ENCODE measurements at places on chromosomes 7 and 10.

DNA sequence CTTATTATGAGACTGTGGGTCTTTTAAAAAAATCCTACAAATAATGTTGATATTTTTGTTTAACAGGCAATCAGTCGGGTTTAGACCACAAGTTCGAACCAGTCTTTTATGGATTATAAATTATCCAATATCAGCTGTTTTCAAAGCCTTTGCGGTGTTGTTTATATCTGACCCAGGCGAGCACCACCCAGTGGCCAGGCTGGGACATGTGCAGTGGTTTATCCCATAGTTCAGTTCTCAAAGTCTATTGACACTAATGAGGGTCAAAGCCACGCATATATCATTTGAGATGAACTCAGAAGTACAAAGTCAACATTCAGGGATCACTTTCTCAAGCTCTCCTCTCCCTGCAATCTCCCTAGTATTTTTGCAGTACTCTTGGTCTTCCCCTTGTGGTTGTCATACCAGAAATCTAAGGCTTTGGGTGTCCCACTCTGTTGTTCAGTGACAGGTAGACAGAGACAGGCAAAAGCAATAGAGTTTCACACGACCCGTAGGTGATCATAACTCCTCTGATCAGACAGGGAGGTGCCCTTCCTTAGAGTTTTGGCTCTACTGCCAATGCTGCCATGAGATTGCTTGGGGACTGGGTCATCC is 117.4 kb upstream of the POM121L12 start:
- DNase-seq = no peak

DNA sequence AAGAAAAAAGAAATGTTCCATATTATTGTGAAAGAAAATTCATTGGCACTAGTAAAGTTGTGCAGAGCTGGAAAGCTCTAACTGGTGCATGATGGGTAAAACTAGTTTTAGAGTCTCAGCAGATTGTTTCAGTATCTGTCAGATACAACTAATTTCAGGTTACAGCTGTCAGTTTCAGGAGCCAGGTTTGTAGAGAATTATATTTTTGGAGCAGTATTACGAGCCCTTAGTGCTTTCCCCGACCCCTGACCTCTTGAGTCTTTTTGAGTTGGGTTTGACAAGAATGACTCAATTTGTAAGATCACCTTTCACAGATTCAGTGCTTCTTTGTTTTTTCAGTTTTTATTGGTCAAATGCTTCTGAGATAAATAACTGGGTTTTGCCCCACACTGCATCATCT is 366.4 kb upstream of the PLXDC2 start:
- DNase-seq = no peak

DNA sequence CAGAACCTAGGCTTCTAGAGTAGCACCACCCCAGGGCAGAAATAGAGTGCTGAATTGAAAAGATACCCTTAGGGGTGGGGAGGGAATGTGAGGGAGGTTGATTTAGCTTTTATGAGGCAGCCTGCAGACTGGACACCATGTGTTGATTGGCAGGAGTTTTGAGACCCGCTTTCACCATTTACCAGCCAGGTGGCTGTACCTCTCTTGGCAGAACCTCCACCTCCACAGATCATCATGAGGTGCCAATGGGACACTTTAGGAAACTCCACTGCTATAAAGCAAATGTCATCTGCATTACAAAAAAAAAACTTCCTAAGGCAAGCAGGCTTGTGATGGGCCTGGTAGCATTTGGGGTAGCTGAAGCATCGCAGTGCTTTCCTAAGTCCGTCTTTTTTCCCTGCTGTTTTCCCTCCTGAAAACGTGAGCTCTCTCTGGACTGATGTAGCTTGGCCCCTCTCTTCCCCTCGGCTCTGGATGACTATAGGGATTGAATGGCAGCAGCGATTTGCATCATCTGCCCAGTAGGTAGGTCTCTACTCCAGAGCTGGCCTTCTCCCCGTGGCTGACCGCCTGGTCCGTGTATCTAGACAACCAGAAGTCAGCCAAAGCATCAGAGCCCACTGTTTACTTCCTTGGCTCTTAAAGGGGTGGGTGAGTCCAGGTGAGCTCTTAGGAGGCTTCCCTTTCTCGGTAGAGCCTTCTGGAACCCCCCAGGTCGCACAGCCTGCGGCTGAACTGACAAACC is 1.3 kb downstream of the PCBD1 start:
- no peak for DNase-seq

DNA sequence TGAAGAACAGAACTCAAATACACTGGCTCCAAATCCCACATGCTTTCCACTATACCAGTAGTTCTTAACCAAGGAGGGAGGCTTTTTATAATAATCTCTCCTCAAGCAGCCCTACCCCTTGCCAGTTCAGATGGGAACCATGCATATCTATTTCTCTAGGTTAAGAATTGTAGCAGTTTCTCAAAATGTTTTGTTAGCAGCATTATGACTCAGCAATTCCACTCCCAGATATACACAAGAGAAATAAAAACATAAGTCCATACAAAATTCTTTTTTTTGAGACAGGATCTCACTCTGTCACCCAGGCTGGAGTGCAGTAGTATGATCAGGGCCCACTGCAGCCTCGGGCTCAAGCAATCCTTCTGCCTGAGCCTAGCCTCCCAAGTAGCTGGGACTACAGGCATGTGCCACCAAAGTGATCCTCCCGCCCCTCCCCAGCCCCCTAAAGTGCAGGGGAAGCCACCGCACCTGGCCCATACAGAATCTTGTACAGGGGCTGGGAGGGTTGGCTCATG is 18.1 kb downstream of the YWHAG start:
- DNase-seq = no peak

DNA sequence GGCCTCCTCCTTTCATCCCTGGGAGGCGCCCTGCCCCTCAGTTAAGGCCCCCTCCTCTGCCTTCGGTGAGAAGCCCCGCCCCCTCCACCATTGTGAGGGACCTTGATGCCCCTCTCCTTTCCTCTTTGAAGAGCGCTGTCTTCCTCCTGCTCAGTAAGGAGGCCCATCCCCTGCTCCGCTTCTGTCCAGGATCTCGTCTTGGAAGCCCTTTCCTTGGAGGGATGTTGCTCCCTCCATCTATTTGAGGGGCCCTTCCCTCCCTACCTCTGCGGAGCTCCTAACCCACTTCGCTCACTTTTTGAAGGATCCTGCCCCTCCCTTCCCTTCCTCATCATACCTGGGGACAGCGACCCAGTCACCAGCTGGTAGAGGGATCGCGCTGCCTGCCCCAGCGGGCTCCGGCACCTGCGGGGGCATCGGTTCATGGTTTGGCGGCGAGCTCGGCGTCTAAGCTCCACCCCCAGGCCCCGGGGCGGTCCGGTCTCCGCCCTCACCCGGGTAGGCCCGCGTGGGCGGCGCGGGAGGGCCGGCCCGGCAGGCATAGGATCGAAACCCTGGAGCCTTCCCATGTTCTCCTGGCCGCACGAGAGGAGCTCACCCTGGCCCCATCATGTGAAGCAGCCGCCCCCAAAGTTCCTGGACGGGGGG is 4.1 kb downstream of the KCNIP2 start:
- no peak for DNase-seq

DNA sequence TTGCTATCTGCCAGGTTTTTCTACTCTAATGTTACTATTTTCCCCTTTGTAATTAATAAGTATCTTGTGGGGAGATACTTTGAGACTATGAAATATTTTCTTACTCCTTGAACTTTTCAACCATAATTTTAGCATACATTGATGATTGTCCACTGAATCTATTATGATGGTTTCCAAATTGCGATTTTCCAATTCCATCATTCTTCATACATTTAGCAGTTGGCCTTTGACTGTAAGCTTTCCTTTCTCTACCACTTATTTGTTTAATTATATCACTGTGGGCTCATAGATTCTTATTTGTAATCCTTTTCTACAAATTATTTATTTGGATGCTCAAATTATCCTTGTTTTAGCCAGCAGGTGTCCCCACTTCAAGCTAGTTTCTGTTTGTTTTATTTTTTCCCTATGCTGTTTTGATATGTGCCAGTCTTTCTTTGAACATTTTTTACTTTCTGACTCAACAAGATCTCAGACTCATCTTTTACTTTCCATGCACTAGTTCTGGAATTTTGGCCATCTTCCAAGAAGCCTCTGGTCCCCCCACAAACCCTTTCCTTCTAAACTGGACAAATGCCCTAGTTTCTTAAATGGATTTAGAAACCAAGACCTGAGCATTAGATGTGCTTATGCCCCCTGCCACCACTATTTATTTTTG is 11.4 kb upstream of the MRPS16 start:
- no peak for DNase-seq

- DNase-seq = no peak
These were observed 63.6 kb upstream of the FZD8 start for GRCh38 chr10:35705671-35706070.

GRCh38 chr10:121813211-121813815 is 114.5 kb downstream of the ATE1 start:
- DNase-seq = no peak

GRCh38 chr10:81479316-81479715 is 395.7 kb upstream of the NRG3 start:
- DNase-seq = no peak

GRCh38 chr10:102801496-102801895 is 35.7 kb downstream of the CYP17A1 start:
- DNase-seq = no peak

GRCh38 chr10:110650265-110650668 is 6.1 kb downstream of the RBM20 start:
- no peak for DNase-seq

GRCh38 chr10:84267503-84268126 is 22.8 kb downstream of the RGR start:
- no peak for DNase-seq

GRCh38 chr10:4850397-4850796 is 24.4 kb downstream of the AKR1E2 start:
- DNase-seq = no peak

- DNase-seq = no peak
These were observed 46.9 kb upstream of the MKRN1 start for GRCh38 chr7:140526214-140526613.

DNA sequence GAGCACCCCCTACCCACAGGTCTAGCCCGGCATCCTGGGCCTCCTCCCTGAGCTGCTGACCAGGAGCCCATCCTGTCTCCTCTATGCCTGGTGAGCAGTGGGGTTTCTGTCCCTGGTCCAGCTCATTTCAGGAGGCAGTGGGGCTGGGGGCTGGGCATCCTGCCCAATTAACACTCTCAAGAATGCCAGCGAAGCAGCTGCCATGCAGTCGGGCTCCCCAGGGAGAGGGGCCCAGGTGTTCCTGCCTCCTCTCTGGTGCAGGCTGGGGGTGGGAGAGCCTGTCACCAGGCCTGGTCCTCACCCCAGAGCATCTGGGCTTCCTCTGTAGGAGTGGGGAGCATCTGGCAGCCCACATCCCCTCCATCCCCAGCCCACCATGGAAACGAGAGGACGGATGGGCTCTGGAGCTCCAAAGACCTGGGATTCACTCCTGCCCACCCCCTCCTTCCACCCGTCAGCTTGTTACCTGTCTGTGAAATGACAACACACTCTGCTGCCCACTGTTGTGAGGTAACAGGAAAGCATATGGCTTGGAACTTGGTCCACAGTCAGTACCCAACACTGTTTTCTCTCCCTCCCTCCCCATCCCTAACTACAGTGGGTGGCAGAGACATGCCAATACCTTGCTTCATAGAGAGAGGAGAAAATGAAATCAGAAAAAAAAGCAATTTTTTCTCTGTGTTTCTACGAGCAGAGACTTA is 69.1 kb downstream of the SLIT1 start:
- DNase-seq = no peak

DNA sequence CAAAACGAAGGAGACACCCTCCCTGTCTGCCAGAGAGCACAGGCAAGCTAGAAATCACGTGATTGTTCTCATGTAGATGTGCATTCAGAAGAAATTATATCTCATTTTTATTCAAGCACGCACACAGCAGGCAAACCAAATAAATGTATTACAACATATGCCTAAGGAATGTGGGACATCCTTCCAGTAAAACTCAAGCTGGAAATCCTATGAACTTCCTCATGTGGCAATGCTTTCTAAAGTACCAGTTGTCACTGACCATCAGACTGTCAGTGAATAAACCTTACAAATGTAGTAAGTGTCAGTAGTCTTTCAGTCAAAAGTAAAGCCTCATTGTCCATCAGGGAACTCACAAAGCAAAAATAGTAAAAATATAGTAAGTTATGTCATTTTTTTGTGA is 350.1 kb upstream of the POM121L12 start:
- no peak for DNase-seq

GRCh38 chr10:69065406-69066361 is 22.2 kb upstream of the SRGN start:
- no peak for DNase-seq

DNA sequence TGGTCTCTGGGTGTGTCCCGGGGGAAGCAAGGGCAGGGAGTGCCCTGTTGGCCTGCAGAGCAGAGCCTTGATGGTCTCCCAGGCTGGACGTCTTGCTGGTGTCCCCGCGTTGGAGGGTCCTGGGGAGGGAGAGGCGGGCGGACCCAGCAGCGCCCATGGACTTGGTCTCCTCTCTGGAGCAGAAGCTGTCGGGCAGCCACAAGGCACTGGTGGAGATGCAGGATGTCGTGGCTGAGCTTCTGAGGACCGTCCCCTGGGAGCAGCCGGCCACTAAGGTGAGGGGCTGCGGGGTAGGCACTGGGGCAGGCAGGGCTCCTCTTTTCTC is 20.9 kb downstream of the TTYH3 start:
- no peak for DNase-seq

DNA sequence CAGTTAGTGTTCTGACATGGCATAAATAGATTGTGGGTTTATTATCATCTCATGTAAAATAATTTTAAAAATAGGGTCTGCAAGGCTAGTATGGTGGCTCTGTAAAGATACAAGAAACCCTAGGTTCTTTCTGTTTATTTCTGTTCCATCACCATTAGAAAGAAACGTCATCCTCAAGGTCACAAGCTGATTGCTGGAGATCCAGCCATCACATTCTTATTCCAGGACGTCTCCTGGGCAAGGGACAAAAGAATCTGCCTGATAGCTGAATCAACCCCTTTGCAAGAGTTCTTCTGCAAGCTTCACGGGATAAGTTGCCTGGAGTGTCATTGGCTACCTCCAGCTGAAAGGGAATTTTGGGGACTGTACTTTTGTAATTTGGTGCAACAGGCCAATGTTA is 184.4 kb downstream of the CAMK1D start:
- no peak for DNase-seq

DNA sequence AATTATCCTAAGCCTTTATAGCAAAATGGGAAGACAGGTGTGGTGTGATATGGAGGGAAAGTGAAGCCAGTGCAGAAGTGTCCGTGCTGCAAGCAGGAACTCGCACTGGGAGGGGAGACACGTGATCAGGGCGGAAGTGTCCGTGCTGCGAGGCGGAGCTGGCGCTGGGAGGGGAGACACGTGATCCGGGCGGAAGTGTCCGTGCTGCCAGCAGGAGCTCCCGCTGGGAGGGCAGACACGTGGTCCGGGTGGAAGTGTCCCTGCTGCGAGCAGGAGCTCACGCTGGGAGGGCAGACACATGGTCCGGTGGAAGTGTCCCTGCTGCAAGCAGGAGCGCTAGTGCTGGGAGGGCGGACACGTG is 40.5 kb upstream of the PRKAR1B start:
- DNase-seq = no peak

DNA sequence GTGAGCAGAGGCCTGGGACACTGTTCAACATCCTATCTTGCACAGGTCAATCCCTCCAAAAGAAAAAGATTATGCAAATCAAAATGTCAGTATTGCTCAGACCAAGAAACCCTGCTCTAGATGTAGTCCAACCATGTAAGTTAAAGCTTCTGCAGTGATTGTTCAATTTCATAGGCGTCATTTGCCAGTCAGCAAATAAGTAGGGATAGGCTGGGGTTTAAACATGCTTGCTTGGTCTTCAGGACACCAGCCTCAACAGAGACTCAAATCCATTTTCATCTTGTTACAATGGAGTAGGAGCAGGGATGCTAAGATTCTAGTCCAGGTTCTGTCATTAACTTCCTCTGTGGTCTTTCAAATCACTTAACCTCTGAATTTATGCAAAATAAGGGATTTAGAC is 89.1 kb downstream of the NRP1 start:
- no peak for DNase-seq

Data from NT2/D1 (cell line).